ENCODE measurements at places on chromosomes 2 and 18.

GRCh38 chr2:120820953-120821279, 85.2 kb downstream of the GLI2 start:
- peak overlapping the region; percentile 44 for H3K4me3 ChIP-seq
- H3K27me3 ChIP-seq = no peaks in the 10 kb centered on the region
- peak overlapping the region; percentile 92 for H3K27ac ChIP-seq
- H3K36me3 ChIP-seq = no peaks in the 10 kb centered on the region
- DNase-seq = peak; percentile 89

GRCh38 chr2:217988840-217989204, 14.0 kb downstream of the TNS1 start:
- H3K36me3 ChIP-seq = peaks cover 10% of the 10 kb centered on the region
- H3K4me1 ChIP-seq = peaks cover 29% of the 10 kb centered on the region
- H3K27ac ChIP-seq = peak overlapping the region; percentile 33
- H3K27me3 ChIP-seq = no peaks in the 10 kb centered on the region

- no peak overlapping the region for H3K4me3 ChIP-seq
- H3K36me3 ChIP-seq = no peaks in the 10 kb centered on the region
- H3K27me3 ChIP-seq = no peaks in the 10 kb centered on the region
- no peaks in the 10 kb centered on the region for H3K4me1 ChIP-seq
- no peak for DNase-seq
Observed at GRCh38 chr18:35466334-35466733, 31.4 kb downstream of the INO80C start.

DNA sequence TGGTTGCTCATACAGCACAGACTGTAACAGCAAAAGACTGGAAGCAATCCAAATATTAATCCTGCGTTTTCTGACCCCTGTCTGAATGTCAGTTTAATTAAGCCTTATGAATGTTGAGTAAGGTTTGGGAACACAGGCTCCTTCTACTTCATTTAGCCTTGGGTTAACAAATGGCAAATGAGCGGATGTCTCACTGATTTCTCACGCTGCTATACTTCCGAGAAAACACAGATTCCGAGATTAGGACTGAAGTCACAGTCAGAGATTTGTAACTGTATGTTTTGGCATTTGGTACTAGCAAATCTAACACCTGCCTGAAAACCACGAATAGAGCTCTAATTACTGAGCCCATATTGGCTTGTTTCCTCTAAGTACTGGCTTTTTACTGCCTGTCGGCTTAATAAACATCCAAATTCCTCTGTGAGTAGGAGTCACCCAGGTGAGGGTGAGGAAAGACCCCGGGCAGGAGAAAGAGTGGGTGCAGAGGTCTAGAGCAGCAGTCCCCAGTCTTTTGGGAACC, 10.6 kb downstream of the MC5R start:
- DNase-seq = no peak
- H3K4me1 ChIP-seq = no peaks in the 10 kb centered on the region
- H3K27me3 ChIP-seq = no peaks in the 10 kb centered on the region
- H3K27ac ChIP-seq = no peak overlapping the region
- no peak overlapping the region for H3K4me3 ChIP-seq

DNA sequence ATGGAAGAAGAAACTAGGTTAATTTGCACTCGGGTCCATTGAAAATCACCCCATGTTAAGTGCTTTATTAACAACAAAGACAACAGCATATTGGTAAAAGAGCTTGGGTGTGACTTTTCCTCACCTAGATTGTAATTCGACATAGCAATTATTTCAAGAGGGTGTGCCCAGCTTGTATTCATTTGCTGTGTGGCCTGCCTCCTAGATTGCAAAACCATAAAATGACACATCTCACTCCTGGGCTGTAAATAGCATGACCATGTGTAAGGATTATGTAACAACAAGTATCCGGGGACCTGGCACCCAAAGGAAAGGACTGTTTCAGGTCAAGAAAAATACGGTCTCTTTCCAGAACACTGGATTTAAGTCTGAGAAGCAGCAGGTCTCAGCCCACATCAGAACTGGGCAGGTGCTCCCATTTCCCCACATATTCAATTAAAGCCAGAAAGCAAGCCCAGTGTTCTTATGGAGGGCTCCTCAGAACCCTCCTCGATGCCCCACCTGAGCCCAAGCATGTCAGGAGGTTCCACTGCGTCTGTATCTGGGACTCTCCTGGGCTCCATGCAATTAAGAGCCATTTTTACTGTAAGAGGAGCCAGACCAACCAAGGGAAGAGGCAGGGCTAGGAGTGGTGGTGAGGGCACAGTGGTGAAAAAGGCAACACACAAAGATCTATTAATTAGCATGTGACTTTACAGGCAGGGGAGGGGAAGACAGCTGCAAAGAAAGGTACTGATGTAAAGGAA, 39.2 kb downstream of the MREG start:
- H3K4me3 ChIP-seq = no peak overlapping the region
- peak; percentile 76 for DNase-seq
- no peaks in the 10 kb centered on the region for H3K27me3 ChIP-seq
- H3K4me1 ChIP-seq = peaks cover 8% of the 10 kb centered on the region
- no peak overlapping the region for H3K27ac ChIP-seq

DNA sequence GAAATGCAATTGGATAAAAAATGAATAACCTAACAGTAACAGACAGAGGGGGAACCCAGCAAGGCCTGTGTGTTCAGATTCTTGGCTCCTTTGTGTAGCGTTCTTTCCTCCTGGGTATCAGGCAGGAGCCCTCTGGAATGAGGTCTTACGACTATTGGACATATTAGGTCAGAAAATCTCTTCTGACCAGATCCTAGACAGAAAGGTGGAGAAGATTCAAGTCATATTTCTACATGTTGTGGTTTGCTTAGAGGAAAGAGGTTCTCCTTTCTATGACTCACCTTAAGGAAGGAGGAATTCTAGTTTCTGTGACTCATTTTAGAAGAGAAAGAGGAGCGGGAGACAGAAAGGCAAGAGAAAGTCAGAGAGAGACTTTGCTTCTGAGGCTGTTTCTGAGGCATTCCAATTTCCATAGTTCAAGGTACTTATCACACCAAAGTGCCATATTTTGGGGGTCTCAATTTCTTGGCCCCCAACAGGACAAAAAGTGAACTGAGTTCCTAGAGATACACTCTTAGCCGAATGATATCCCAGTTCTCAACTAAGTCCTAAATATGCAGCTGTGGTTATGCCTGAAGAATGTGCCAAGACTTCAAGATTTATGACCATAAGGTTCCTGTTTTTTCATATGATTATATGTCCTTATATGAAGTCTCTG, 618.6 kb downstream of the ZEB2 start:
- H3K36me3 ChIP-seq = no peaks in the 10 kb centered on the region
- peak; percentile 91 for DNase-seq
- H3K4me1 ChIP-seq = peaks cover 14% of the 10 kb centered on the region
- H3K27ac ChIP-seq = peak overlapping the region; percentile 48
- peak overlapping the region; percentile 60 for H3K4me3 ChIP-seq

DNA sequence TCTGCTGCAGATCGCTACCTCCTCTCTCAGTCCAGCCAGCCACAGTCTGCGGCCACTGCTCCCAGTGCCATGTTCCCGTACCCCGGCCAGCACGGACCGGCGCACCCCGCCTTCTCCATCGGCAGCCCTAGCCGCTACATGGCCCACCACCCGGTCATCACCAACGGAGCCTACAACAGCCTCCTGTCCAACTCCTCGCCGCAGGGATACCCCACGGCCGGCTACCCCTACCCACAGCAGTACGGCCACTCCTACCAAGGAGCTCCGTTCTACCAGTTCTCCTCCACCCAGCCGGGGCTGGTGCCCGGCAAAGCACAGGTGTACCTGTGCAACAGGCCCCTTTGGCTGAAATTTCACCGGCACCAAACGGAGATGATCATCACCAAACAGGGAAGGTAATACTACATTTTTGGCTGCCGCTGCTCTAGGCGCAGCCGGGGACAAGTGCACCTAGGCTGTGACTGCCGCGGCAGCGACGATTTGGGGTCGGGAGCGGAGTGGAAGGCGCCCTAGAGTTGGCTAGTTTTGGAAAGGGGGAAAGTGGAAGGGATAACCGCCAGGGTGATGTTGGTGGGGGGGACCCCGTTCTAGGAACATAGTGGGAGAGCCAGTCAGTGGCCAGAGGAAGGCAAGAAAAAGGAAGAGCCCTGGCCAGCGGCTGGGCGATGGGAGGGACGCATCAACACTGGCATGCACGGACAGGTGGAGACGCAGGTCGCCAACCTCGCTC, 776 bp downstream of the TBR1 start:
- no peak overlapping the region for H3K4me3 ChIP-seq
- DNase-seq = no peak
- no peak overlapping the region for H3K27ac ChIP-seq
- H3K4me1 ChIP-seq = peaks cover 3% of the 10 kb centered on the region

Data from GM23248 (cell line).